GM23248 (cell line): ENCODE measurements at places on chromosomes 1 and 21. TPM values are rescaled to one million over a fixed set of nuclear protein-coding genes. Genes with fewer than 3 reads are reported as not detected.

SLC25A34 gene
- total RNA-seq, result 0.13 and 0.54 TPM in 2 replicates

XCL2 gene
- total RNA-seq, result not detected in 2 replicates

AIDA gene
- 61.6 and 66.4 TPM in 2 replicates for total RNA-seq

CYP4A11 gene
- total RNA-seq, result not detected in 2 replicates

MCOLN3 gene
- total RNA-seq, result 0.51 and 0.54 TPM in 2 replicates

CFHR2 gene
- not detected in 2 replicates for total RNA-seq

LRRC52 gene
- not detected in 2 replicates for total RNA-seq

KIF14 gene
- total RNA-seq, result 5.1 and 5.4 TPM in 2 replicates

ERO1B gene
- 1.9 and 2.3 TPM in 2 replicates for total RNA-seq

DNA sequence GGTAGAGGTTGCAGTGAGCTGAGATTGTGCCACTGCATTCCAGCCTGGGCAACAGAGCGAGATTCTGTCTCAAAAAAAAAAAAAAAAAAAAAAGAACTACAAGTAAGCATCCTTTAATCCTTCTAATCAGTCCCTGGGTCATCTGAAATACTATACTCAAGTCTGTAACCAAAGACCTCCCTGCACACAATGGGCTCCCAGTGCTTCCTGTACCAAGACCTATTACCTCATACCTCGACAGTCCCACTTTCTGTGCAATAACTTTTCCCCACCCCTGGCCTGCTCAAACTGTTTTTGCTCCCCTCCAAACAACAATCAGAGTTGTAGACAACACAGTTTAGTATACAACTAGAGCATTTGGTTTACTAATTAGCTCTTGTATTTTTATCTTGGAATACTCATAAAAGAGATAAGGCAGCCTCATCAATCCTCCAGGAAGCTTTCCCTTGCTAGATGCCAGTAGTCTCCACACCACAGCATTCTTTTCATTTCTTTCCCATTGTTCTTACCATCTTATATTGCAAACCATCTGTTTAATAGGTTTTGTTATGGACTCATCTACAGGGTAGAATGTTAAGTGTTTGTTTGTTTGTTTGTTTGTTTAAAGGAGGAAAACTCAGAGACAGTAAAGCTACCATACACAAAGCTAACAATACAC, 19.2 kb upstream of the RLF start:
- peaks cover 16% of the 10 kb centered on the region; the same call in 1 of the 2 replicates for H3K27me3 ChIP-seq
- H3K4me3 ChIP-seq, result no peak overlapping the region
- no peaks in the 10 kb centered on the region for H3K4me1 ChIP-seq
- DNase-seq, result peak; percentile 39
- no peaks in the 10 kb centered on the region for H3K36me3 ChIP-seq

DNA sequence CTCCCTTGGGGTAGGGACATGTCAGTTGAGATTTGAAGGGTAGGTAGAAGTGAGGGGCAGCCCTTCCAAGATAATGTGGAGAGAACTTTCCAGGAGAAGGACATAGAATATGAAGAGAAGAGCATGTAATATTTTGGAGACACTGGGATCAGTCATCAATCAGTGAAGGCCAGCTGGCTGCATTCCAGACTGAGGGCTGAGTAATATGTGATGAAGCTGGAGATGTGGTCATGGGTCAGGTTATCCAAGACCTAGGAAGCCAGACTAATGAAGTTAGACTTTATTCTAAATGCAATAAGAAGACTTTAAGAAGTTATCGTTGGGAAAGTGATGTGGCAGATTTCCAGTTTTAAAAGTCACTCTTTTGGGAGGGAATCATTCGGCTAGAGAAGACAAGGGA, 262.0 kb downstream of the HMCN1 start:
- H3K4me1 ChIP-seq, result peaks cover 11% of the 10 kb centered on the region
- no peaks in the 10 kb centered on the region for H3K36me3 ChIP-seq
- no peak overlapping the region for H3K27ac ChIP-seq
- H3K27me3 ChIP-seq, result no peaks in the 10 kb centered on the region
- DNase-seq, result peak; percentile 81
- H3K4me3 ChIP-seq, result no peak overlapping the region

- no peak overlapping the region for H3K4me3 ChIP-seq
- H3K4me1 ChIP-seq, result peaks cover 6% of the 10 kb centered on the region; the same call in 1 of the 2 replicates
Measured at GRCh38 chr1:98129491-98129890, 208.7 kb upstream of the DPYD start.

DNA sequence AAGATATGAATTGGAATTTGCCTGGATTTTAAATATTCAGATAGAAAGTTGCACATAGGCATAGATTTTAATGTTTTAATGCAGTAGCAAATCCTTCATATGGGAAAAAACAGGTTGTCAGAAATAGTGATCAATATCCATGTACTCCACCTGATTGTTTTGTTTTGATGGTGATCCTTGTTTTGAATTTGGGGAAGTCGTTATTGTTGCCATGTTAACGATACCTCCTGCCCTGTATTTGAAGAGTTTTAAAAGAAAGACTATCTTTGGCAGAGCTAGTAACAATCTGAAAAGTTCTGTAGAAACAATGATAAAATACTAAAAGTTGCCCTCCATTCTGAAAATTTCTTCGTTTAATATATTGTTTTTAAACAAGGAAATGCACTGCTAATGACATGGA, 1.1 kb downstream of the CEP350 start:
- peaks cover 26% of the 10 kb centered on the region for H3K4me1 ChIP-seq
- H3K4me3 ChIP-seq, result peak overlapping the region; percentile 96
- H3K27ac ChIP-seq, result peak overlapping the region; percentile 85
- DNase-seq, result no peak
- H3K27me3 ChIP-seq, result no peaks in the 10 kb centered on the region

GRCh38 chr1:163914785-163915413, 593.1 kb downstream of the NUF2 start:
- no peak overlapping the region for H3K27ac ChIP-seq
- no peaks in the 10 kb centered on the region for H3K27me3 ChIP-seq
- H3K4me1 ChIP-seq, result peaks cover 16% of the 10 kb centered on the region
- no peak for DNase-seq
- H3K4me3 ChIP-seq, result no peak overlapping the region

DNA sequence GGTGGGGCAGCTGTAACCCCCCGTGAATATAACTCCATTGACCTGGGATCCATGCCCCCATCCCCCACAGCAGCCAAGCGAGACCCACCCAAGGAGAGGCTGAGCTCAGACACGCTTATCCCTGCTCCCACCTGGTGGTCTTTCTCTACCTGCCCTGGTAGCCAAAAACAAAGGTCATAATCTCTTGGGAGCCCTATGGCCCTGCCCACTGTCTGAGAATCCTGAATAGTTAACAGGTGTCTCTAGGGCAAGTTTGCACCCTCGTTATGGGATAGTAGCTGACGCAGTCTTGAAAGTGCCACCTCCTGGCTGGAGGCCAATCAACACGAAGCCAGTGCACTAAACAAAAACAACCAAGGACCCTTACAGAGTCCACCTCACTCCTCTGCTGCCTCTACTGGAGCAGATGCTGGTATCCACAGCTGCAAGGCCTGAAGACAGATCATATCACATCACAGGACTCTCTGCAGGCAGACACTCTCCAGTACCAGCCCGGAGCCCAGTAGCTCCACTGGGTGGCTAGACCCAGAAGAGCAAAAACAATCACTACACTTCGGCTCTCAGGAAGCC, 134.3 kb upstream of the C1orf174 start:
- no peak overlapping the region for H3K4me3 ChIP-seq
- H3K36me3 ChIP-seq, result no peaks in the 10 kb centered on the region
- H3K4me1 ChIP-seq, result no peaks in the 10 kb centered on the region
- no peak overlapping the region for H3K27ac ChIP-seq
- no peak for DNase-seq

DNA sequence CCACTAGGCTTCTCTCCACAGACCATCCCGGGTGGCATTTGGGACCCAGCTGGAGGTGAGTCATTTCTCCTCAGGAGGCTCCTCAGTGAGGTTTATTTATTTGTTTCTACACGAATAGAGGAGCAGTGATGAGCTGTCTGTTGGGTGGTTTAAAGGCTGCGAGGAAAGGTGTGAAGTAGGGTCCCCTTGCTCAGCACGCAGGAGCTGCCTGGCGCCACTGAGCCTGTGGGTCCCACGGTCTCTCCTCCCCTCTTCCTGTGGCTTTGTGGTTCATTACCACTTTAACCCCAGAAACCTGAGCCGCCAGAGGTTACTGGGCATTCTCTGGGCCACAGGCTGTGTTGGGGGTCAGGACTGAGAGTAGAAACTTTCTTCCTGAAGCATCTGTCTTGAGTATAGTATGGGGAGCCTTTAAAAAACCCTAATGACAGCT, 39.9 kb downstream of the IL6R start:
- DNase-seq, result peak; percentile 90
- no peaks in the 10 kb centered on the region for H3K36me3 ChIP-seq
- no peaks in the 10 kb centered on the region for H3K27me3 ChIP-seq
- H3K4me1 ChIP-seq, result peaks cover 45% of the 10 kb centered on the region
- H3K27ac ChIP-seq, result no peak overlapping the region
- H3K4me3 ChIP-seq, result no peak overlapping the region

DNA sequence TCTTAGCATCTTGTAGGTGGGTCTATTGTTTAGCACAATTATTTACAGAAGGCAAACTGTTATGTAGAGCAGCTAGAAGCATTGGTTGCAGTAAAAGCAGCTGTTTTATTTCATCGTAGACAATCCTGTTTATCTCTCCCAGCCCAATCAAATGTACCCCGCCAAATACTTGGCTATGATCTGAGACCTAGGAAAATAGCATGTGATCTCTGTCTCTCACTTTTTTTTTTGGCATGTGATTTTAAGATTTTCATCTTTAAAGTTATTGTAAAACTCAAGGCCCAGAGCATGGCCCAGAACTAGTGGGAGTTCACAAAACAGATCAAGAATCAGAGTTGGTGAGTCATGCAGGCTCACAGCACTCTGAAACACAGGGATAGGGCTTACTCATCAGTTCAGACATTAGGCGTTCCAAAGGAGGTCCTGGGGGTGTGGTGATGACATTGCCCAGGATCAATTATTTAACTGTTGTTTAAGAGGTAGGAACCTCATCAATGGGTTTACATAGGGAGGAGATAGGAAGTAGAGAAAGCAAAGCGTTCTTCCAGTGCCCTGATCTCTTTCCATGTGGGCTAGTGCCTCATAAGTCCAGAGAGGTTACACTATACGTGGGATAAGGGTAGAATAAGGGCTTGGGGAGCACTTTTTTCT, 40.2 kb downstream of the TBX19 start:
- H3K4me3 ChIP-seq, result no peak overlapping the region
- no peaks in the 10 kb centered on the region for H3K27me3 ChIP-seq
- peak; percentile 96 for DNase-seq
- H3K36me3 ChIP-seq, result no peaks in the 10 kb centered on the region

GRCh38 chr1:168980656-168981055, 125.8 kb upstream of the ATP1B1 start:
- no peak overlapping the region for H3K4me3 ChIP-seq
- no peaks in the 10 kb centered on the region for H3K36me3 ChIP-seq
- H3K27me3 ChIP-seq, result 0 out of 2 replicates have a peak, but pooled peaks cover 4% of the 10 kb centered on the region
- H3K4me1 ChIP-seq, result no peaks in the 10 kb centered on the region
- DNase-seq, result no peak
- no peak overlapping the region for H3K27ac ChIP-seq

DNA sequence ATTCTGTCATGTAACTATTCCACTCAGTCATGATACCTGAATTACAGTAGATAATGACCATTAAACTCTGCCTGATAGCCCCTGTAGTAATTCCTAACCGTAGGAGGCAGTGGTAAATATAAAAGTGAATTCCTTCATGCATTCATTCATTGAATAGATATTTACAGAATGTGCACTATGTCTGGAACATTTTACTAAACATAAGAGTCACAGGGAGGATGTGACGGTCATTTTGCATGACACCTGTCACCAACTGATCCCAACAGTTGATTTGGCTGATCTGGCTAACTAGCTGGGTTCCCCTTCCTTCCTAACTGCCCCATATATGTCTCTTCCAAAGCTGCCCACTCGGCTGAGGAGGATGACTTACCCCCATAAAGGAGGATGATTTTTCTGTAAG, 2.2 kb upstream of the RNPC3 start:
- no peak overlapping the region for H3K27ac ChIP-seq
- H3K4me1 ChIP-seq, result peaks cover 14% of the 10 kb centered on the region
- no peaks in the 10 kb centered on the region for H3K36me3 ChIP-seq
- no peak overlapping the region for H3K4me3 ChIP-seq
- DNase-seq, result no peak
- no peaks in the 10 kb centered on the region for H3K27me3 ChIP-seq

DNA sequence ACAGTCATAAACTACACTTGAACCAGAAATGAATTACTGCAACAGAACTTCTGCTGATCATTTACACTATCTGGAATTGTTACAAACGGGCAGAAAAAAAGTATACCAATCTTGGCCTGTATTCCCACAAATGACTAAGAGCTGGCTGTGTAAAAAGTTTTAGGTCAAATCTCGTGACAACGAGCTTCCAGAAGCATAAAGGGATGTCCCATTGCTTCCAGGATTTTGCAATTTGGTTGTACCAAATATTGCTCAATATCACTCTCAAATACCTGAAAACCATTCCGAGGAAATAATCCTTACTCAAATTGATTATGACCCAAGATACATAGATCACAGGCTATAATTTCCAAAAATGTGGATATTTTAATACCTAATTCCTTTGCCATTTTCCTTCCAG, 175.6 kb downstream of the TBX15 start:
- H3K4me3 ChIP-seq, result no peak overlapping the region
- no peaks in the 10 kb centered on the region for H3K4me1 ChIP-seq
- H3K27me3 ChIP-seq, result no peaks in the 10 kb centered on the region
- DNase-seq, result no peak
- no peak overlapping the region for H3K27ac ChIP-seq

DNA sequence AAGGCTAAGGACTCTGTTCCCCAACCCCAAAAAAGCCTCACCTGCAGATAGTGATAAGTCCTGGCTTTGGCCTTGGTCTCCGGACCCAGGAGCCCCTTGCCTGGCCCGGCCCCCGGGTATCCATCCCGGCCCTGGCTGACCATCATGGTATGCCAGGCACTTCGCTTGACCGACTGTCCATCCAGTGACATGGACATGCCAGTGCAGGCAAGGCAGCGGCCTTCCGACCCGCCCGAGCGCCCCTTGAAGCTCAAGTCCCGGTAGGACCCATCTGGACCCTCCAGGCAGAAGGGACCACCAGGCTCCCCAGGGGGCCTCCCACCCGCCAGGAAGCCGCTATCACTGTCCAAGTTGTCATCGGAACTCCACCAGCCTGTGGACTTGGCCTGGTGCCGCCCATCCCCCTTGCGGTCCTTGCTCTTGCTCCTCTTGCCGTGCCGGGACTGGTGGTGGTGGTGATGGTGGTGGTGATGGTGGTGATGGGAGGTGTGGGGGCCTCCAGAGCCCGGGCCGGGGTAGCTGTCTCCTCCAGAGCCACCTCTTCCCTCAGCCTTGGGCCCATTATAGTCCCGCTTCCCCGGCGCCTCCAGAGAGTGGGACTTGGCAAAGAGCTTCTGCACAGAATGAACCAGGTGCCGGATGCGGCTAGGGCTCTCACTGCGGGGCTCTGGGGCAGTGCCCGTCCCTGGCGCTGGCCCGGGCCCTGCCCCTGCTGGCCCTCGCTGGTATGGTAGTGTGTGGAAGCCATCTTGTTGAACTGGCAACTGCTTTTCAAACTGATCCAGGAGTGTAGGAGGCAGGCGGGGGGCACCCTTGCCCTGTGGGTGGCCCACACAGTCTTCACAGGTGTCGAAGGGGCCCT, 25.0 kb downstream of the DLGAP3 start:
- DNase-seq, result no peak
- H3K27me3 ChIP-seq, result peaks cover 12% of the 10 kb centered on the region
- H3K4me3 ChIP-seq, result no peak overlapping the region
- H3K36me3 ChIP-seq, result no peaks in the 10 kb centered on the region
- H3K4me1 ChIP-seq, result no peaks in the 10 kb centered on the region
